Naive B cell (primary cell): ENCODE measurements at places on chromosomes 13 and 19.

- no peak for DNase-seq
These were observed 9.1 kb upstream of the ACOD1 start for GRCh38 chr13:76939215-76939614.

- peak; percentile 25 for DNase-seq
These were observed 15.4 kb upstream of the IRGC start for GRCh38 chr19:43700395-43701000.

GRCh38 chr13:78131811-78132210 is 213.2 kb upstream of the EDNRB start:
- DNase-seq = no peak

- DNase-seq = no peak
These were observed 476.7 kb downstream of the RFC3 start for GRCh38 chr13:34294483-34295129.

DNA sequence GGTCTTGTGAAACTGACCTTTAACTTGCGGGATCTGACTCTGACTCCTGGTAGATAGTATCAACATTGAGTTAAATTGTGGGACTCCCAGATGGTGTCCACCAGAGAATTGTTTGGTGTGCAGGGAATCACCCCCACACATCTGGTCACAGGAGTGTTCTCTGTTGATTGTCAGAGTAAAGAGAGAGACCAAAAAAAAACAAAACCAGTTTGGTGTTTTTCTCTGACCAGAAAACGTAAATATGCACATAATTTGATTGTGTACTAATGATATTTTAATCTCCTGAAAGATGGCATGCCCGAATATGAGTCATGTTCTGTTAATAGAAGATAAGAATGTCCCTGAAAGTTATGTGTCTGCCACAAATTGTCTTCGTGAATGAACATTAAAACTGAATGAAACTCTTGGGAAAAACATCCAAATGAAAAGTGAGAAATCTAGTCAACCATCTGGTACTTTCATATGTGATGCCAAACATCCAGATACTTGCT is 118.5 kb upstream of the GPC6 start:
- DNase-seq = no peak

GRCh38 chr19:45575216-45575615 is 9.4 kb downstream of the OPA3 start:
- no peak for DNase-seq

GRCh38 chr13:28872427-28873176 is 52.5 kb downstream of the MTUS2 start:
- no peak for DNase-seq

DNA sequence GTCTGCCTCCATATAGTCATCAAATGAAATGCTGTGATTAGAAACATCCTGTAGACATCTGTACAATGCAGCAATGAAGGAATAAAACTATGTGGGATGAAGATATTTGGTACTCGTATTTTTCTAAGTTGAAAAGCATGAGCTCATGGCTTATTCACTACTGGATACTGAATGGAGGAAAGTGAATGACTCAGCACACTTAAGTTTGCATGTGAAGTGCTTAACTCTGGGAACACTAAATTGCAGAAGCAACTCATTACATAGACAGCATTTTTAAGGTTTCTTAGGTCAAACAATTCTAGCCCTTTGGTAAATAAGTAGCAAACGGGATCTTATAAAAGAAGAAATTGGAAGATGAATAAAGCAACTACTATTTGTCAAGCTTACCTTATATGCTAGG is 429.0 kb upstream of the MIR17HG start:
- DNase-seq = no peak

GRCh38 chr19:33260628-33261418 is 35.2 kb upstream of the SLC7A10 start:
- DNase-seq = no peak

- DNase-seq = no peak
These were observed 272.6 kb downstream of the EFNB2 start for GRCh38 chr13:106262886-106263285.

DNA sequence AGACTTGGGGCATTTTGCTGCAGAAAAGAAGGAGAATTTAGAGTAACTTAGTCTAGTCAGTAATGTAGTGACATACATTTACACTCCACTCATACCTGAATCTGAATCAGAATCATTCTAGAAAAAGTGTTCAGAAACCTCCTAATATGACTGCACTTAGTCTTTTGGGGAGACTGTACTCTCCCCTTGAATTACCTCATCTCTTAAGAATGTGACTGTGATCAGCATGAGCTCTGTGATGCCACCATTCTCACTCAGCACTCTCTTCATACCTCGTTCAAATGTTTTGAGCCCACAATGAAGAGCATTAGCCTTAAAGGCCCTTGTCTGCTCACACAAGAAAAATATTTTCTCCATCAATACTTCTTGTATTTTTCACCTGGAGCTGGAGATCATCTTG is 229.4 kb downstream of the FGF14 start:
- no peak for DNase-seq

- peak; percentile 67 for DNase-seq
These were observed 750 bp upstream of the GPR108 start for GRCh38 chr19:6737873-6738786.

GRCh38 chr13:95505265-95505664 is 47.3 kb upstream of the CLDN10 start:
- no peak for DNase-seq

GRCh38 chr13:78161266-78161665 is 242.6 kb upstream of the EDNRB start:
- DNase-seq = no peak

GRCh38 chr19:5141129-5141849 is 172.4 kb downstream of the KDM4B start:
- DNase-seq = no peak

DNA sequence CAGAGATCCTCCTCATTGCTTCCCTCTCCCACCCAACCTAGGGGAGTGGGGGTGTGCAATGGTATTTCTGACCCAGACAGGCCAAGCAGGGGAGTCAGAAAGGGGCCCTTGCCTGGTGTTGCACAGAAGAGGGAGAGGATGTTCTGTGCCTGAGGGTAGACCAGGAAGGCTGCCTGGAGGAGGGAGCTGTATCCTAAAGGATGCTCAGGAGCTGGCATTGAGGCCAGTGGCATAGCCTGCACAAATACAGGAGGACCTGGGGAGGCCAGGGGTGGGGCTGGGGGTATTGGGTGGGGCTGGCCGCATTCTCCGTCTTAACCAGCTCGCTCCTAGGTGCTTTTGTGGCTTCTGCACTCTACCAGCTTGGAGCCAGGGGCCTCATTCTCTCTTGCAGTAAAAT is 4.4 kb downstream of the RNF225 start:
- no peak for DNase-seq
